ENCODE measurements at places on chromosomes 7 and 10.

- no peak for DNase-seq
These were observed 123.3 kb downstream of the PTPN20 start for GRCh38 chr10:47034441-47035051.

GRCh38 chr7:98049034-98049433 lies 57.6 kb upstream of the LMTK2 start:
- peak; percentile 74 for DNase-seq

DNA sequence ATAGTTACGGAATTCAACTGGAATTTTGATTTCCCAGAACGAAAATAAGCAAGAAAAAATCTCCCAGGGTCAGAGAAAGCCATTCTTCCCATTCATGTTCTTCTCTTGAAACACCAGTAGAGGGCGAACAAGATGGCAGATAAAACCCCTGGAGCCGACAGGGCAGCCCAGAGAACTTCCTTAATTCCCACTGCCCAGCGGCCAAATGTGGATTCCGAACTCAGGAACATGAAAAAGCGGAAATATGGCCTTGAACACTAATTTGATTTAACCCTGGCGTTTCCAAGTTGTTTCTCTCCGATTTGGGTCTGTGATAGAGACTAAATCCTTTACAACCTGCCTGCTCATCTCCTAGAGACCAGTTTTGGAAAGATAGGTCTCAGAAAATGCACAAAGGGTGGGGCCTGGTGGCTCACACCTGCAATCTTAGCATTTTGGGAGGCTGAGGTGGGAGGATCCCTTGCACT lies 100.7 kb upstream of the WAC start:
- peak; percentile 60 for DNase-seq

DNA sequence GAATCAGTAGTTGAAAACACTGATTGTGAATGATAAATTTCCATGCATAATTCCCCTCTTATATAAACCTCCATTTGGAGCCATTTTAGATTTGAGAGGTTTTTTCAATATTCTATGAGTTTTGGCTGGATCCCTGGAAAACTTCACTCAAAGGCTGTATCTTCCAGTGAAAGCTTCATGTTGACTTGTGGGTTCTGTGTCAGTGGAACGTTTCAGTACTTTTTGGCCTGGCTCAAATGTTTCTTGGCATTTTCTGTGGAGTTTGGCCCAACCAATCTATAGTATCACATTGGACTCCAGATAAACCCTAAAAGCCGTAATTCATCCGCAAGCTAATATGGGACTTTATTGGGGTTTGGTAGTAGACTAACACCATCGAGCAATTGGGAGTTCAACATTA lies 172.6 kb upstream of the PRPS1L1 start:
- no peak for DNase-seq

GRCh38 chr10:5595591-5595990 lies 70.8 kb downstream of the ASB13 start:
- DNase-seq, result no peak

- no peak for DNase-seq
These were observed 10.7 kb upstream of the PPP3CB start for GRCh38 chr10:73506491-73506890.

- DNase-seq, result no peak
These were observed 1.2 kb upstream of the CHAT start for GRCh38 chr10:49612513-49613164.

DNA sequence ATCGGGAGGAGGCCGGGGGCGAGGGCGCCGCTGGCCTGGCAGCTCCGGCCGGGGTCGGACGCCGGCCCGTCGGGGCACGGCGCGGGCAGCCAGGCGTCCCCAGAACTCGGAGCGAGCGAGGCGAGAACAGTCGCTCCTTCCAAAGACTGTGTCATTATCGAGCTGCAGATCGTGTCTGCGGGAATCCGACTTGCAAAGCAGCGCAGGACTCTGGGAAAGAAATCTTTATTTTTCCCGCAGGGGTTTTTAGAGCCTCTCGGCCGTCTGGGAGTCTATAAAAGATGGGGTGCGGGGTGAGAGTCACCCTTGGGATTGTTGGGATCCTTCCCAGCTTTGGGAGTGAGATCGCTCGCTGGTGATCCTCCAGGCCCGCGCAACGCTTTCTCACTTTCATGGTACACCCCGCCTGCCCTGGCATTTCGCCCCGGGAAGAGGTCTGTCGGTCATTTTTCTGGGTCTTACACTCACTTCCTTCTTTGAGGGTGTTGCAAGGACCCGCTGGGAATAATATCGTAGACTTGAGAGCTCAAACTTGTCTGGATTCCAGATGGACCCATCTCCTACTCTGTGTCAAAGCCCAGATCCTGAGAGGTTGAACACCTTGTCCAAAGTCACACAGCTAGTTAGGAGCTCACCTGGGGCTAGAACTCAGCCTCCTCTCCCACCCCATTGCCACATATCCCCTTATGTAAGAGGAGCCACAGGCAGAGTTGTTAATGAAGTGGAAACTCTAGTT lies 1.0 kb downstream of the UBTD1 start:
- peak; percentile 68 for DNase-seq

DNA sequence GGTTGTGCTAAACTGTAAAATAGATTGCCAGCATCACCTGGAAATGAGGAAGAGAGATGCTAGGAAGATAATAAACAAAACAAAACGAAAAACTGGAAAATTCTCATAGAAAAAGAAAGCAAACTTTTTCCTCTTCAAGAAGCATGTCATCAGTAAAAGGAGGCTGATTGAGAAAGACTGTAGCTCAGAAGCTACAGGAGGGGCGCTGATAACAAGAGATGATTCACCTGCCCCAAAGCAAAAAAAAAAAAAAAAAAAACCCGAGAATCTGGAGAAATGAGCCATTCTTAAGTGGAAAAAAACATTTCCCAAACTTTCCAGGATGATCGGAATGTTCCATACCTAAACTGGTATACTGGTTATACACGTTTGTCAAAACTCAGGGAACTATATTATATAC lies 130.5 kb upstream of the C1QL3 start:
- DNase-seq, result no peak

DNA sequence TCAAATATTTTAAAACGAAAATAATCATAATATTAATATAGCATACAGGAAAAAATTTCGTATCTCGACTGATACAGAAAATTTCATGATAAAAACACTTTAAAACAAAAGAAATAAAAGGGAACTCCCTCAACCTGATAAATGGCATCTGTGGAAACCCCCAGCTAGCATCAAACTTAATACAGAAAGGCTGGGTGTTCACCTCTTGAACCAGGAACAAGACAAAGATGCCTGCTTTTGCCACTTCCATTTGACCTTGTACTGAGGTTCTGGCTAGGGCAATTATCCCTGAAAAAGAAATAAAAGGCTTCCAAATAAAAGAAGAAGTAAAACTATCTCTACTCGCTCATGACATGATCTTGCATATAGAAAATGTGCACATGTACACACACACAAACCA lies 2.5 kb upstream of the ALOX5 start:
- DNase-seq, result no peak

GRCh38 chr10:100897976-100898375 lies 14.8 kb upstream of the SLF2 start:
- DNase-seq, result no peak

- no peak for DNase-seq
These were observed 51.8 kb downstream of the SUGCT start for GRCh38 chr7:40186586-40186985.

- DNase-seq, result no peak
These were observed 989.6 kb upstream of the KCND2 start for GRCh38 chr7:119283353-119283752.

DNA sequence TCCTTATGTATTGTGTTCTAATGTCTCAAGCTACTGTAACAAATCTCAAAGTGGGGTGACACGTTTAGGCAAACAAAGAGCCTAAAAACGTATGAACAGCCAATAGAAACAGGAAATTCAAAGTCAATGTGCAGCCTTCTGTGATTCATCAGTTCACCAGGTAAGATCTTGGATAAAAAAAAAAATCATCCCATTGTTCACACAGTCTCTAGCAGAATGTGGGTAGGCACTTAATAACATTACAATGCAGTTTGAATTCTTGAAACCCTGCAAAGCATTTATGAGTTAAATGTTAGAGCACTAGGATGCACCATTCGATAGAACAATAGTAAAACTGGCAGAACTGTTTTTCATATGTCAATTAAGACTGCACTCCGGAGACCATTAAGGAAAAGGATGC lies 88.2 kb upstream of the HDAC9 start:
- DNase-seq, result no peak

DNA sequence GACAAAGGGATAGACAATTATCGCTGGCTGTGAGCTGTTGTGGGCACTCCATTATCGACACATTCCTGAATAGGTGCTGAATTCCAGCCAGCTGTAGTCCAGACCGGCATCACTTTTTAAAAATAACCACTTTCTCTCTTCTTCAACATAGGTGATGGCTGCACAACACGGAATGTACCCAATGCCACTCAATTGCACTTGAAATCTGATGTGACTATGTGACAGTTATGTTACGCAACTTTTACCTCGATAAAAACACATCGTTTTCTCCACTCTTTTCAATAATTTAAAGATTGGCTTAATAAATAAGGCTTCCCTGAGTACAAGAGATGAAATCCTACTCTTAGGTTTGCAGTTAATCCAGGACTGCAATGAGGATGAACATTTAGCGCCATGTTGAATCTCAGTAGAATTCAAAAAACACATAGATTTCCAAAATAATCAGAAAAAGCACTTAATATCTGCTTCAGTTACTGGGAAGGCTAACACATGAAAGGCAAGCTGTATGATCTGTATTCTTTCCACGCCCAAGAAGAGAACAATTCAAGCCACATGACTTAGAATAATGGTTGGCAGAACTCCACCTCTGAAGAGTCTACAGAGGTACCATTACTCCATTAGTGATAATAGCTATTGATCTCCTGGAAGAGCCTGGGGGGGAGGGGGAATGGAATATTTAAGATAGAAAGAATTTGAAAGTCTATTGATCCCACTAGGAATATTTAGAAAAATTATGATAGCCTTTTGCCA lies 3.6 kb downstream of the YWHAG start:
- DNase-seq, result no peak

DNA sequence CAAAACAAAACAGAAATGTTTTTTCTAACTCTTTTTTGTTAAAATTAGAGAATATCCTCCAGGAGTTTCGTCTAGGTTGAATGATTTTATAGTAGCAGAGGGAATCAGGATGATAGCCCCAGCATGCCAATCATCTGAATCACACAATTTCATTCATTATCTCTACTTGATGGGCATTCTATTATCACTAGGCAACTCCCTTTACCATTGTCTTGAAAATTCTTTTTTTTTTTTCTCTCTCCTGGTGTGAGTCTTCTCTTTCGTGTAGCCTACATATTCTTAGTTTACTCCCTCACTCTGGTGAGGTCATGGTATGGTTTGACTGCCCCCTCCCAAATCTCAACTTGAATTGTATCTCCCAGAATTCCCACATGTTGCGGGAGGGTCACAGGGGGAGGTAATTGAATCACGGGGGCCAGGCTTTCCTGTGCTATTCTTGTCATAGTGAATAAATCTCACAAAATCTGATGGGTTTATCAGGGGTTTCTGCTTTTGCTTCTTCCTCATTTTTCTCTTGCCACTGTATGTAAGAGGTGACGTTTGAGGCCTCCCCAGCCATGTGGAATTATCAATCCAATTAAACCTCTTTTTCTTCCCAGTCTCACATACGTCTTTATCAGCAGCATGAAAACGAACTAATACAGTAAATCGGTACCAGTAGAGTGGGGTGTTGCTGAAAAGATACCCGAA lies 105.0 kb downstream of the OTUD1 start:
- DNase-seq, result no peak

- no peak for DNase-seq
These were observed at the start of gene CYP2C9 for GRCh38 chr10:94938383-94938782. TSS of gene CYP2C9 (plus strand) at chr10:94938658. CDS start at chr10:94938683, 25 bp downstream.

DNA sequence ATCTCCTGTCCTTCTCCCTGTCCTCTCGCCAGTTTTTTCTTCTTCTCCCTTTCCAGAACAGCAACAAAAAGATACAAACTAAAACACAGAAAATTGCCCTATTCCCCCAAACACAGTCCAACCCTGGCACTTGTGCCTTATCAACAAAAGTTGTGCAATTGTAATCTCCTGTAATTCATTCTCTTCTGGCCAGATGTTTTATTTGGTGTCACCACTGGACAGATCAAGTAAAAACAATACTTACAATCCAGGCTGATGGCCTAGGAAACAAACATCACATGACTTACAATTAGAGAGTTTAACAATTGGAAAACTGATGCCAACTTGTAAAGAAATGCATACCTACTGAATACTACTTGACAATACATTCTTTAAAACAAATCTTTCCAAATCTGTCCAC lies 231.6 kb downstream of the ETV1 start:
- DNase-seq, result no peak

- DNase-seq, result no peak
These were observed 1.1 kb upstream of the SEC31B start for GRCh38 chr10:100520811-100521210.

- DNase-seq, result no peak
These were observed 1.9 kb upstream of the KPNA7 start for GRCh38 chr7:99209781-99210180.

GRCh38 chr10:36499693-36500092 lies 625.7 kb upstream of the ANKRD30A start:
- DNase-seq, result no peak

DNA sequence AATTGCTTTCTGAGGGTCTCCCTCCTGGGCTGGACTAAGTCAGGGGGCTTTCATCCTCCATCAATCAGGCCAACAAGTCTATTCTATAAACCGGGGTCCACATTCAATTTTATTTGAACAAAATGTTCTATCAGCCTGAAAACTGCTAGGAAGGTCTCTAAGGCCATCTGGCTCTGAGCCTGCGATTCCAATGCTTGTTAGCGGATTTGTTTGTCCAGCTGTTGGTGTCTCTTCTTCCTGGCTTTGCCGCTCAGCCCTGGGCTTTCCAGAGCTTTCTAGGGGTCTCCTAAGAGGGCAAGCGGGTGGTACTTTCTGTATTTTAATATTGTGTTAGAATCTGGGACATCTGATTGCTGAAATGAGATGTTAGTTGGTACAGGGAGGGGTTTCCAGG lies 136.7 kb downstream of the VIPR2 start:
- no peak for DNase-seq

DNA sequence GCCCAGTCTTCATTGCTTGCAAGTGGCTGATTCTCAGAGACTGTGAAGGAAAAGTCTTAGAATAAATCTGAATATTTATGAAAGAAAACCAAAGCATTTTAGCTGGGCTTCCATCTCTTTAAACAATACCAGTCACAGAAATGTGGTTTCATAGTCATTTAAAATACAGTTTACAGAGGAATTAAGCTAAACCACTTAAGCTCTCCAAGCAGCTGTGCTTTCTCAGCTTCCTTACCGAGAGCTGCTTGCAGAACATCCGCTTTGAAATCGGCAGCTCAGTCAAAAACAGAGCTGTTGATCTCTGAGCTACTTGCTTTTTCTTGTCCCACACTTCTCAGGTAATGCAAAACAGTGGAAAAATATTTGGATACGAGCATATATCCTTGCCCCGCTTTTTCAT lies 134.5 kb downstream of the DYNC1I1 start:
- DNase-seq, result no peak

DNA sequence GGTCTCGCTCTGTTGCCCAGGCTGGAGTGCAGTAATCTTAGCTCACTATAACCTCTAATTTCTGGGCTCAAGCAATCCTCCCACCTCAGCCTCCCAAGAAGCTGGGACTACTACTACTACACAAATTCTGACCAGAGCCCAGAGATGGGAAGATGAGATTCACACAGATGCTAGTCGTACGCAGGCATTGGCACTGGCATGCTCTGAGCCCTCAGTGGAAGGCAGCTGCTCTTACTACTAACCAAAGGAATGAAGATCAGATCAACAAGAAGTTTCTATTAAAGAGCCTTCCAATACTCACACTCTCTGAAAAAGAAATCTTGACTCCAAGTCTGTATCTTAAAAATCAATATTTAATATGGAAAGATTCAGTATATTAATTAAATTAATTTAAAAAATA lies 10.7 kb downstream of the GDF2 start:
- no peak for DNase-seq
